ENCODE measurements at places on chromosomes 16 and 17. TPM values are rescaled to one million over a fixed set of nuclear protein-coding genes. Genes with fewer than 3 reads are reported as not detected.

PRR11 gene
- 8.5 TPM for total RNA-seq

TPSD1 gene
- not detected for total RNA-seq

HAGHL gene
- 7.2 TPM for total RNA-seq

PFAS gene
- 14.8 TPM for total RNA-seq
